Lower lobe of right lung (tissue), 2 donors: ENCODE measurements at places on chromosomes 7 and 10. TPM values are rescaled to one million over a fixed set of nuclear protein-coding genes. Genes with fewer than 3 reads are reported as not detected.
A peak's percentile ranks its signal among the peaks of the same experiment; 100 is the strongest.

GRCh38 chr7:132347123-132347522, 229.1 kb downstream of the PLXNA4 start:
- DNase-seq: no peak
- H3K4me1 ChIP-seq: peaks cover 6% of the 10 kb centered on the region
- H3K36me3 ChIP-seq: no peaks in the 10 kb centered on the region
- no peak overlapping the region for H3K27ac ChIP-seq

Gene FAM13C
- total RNA-seq: 13.9 TPM

DNA sequence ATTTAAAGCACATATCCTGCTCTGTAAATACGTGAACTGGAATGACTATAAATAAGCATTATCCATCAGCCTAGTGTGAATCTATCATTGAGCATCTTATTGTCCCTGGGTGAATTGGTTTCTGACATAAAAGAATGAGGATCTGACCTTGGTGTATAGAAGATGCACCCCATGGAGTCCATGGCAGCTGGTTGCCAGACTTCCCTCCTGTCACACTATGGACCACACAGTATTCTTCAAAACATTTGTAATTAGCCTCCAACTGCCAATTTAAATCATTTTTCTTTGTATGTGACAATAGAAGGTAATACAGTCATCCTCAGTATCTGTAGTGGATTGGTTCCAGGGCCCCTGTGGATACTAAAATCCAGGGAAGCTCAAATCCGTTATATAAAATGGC, 238.1 kb upstream of the ZWINT start:
- no peak for DNase-seq
- H3K4me3 ChIP-seq: no peak overlapping the region
- H3K36me3 ChIP-seq: no peaks in the 10 kb centered on the region
- no peaks in the 10 kb centered on the region for H3K4me1 ChIP-seq
- no peaks in the 10 kb centered on the region for H3K27me3 ChIP-seq
- no peak overlapping the region for H3K27ac ChIP-seq

- H3K4me3 ChIP-seq: no peak overlapping the region
- DNase-seq: no peak
These were observed 58.8 kb downstream of the CACNA2D1 start for GRCh38 chr7:82384779-82385178.

- no peak overlapping the region for H3K27ac ChIP-seq
- no peak for DNase-seq
- no peak overlapping the region for H3K4me3 ChIP-seq
- no peaks in the 10 kb centered on the region for H3K4me1 ChIP-seq
- no peaks in the 10 kb centered on the region for H3K27me3 ChIP-seq
These were observed 176.4 kb downstream of the PPP1R3A start for GRCh38 chr7:113742377-113742776.

DNA sequence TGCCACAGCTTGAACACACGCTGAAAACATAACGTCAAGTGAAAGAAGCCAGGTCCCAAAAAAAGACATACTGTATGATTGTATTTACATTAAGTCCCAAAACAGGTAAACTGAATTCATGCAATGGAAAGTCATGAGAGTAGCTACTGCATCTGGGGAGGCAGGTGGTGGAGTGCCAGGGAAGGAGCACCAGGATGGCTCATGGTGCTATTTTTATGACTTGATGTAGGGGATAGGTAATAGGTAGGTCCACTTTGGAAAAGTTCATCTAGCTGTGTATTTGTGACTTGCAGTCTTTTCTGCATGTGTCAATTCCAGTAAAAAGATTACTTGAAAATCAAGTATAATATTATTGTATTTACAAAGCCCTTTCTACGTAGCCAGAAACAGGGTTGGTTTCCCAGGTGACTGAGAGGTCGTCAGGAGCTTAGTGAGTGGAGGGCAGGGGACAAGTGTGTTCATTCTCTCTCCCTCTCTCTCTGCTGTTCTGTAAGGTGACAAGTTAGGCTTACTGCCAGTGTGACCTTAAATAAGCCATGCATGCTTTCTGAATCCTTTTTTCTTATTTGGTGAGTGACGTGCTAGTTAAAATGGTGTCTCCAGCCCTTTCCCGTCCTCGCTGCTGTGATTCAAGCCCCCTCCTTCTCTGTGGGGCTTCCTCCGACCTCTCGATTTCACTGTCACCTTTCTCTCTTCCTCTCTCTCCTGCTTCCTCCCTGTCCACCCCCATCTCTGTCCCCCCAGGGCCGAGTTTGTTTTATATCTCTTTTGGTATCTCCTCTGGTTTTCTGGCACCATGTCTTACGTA, 9.4 kb upstream of the PRKCQ start:
- no peak overlapping the region for H3K4me3 ChIP-seq
- H3K4me1 ChIP-seq: peaks cover 4% of the 10 kb centered on the region
- DNase-seq: no peak
- no peaks in the 10 kb centered on the region for H3K27me3 ChIP-seq
- no peak overlapping the region for H3K27ac ChIP-seq

- H3K36me3 ChIP-seq: no peaks in the 10 kb centered on the region
- H3K4me1 ChIP-seq: no peaks in the 10 kb centered on the region
- H3K27ac ChIP-seq: no peak overlapping the region
- no peaks in the 10 kb centered on the region for H3K27me3 ChIP-seq
These were observed 29.5 kb downstream of the RAB11FIP2 start for GRCh38 chr10:118017071-118017740.

DNA sequence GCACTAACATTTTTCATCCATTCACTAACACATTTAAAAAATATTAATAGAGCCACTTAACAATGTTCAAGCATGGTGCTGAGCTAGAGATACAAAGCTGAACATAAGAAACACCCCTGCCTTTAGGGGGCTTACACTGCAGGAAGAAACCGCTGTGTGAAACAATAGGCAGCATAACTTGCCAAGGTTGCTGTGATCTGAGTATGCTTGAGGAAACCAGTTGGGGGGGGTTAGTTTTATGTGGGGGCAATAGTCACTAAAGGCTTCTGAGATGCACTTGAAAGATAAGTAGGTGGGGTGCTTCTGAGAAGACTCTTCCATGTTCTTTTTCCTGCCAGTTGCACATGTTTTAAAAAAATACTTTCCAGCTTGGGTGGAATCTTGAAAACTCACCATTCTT, 2.8 kb downstream of the RBM17 start:
- no peaks in the 10 kb centered on the region for H3K36me3 ChIP-seq
- H3K27me3 ChIP-seq: no peaks in the 10 kb centered on the region
- H3K27ac ChIP-seq: no peak overlapping the region
- H3K4me1 ChIP-seq: peaks cover 83% of the 10 kb centered on the region
- H3K4me3 ChIP-seq: no peak overlapping the region

GRCh38 chr10:89634637-89635036, 10.4 kb downstream of the PANK1 start:
- H3K4me3 ChIP-seq: no peak overlapping the region
- H3K27ac ChIP-seq: no peak overlapping the region
- no peaks in the 10 kb centered on the region for H3K27me3 ChIP-seq
- H3K36me3 ChIP-seq: no peaks in the 10 kb centered on the region
- no peak for DNase-seq

DNA sequence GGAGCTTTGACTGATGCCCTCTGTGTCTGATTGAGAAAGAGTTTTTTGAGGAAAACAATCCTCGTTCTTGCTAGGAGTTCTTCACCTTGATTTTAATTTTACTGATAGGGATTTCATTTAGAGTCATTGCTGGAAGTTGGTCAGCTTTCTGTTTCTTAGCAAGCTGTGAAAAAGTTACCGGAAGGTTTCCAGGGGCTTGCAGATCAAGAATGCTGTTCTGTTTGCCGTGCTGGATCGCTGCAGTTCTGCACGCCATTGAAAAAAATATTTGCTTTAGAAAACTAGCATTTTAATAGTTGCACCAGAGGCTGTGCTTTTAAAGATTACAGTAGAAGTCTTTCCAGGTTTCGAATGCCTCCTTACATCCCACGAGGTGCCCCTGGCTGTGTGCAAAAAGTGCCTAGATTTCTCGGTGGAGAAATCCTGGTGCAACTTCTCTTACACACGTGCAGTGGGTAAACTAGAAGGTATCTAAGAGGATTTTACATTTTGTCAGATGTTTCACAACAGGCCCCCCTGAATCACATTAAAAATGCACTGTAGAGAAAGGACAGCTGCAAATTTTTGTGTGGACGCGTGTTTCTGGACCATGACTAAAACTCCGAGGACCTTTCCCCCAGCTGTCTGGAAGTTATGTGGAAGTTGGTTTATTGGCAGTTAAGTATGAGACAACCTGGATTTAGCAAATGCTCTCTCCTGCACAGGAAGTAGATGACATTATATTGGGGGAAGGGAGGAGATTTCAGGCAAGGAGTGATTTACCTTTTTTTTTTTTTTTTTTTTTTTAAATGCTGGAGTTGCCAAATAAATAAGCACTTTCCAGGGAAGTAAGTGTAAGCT, 5.8 kb downstream of the TCF7L2 start:
- no peaks in the 10 kb centered on the region for H3K27me3 ChIP-seq
- DNase-seq: no peak

Gene SORCS1
- 0.15 TPM for total RNA-seq

DNA sequence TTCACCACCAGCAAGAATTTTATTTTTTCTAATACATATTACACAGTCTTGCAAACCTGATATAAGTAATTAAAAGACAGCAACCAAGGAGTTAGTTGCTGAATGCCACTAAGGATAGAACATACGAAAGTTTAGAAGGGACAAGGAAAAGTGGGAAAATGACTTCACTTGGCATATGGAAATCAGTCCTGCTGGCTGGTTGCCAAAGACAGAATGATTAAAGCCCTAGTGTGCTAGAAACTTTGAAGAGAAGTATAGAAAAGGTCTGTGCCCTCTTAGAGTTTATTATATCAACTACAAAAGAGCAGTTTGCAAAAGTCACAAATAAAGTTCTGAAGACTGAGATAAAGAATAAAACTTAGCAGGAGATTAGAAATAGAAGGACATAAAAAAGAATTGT, 5.8 kb upstream of the YAE1 start:
- no peak for DNase-seq
- no peaks in the 10 kb centered on the region for H3K36me3 ChIP-seq
- no peaks in the 10 kb centered on the region for H3K4me1 ChIP-seq
- H3K27ac ChIP-seq: no peak overlapping the region
- no peak overlapping the region for H3K4me3 ChIP-seq
- H3K27me3 ChIP-seq: no peaks in the 10 kb centered on the region

Gene CH25H
- 4.4 TPM for total RNA-seq

Gene FAM107B
- total RNA-seq: 75.4 TPM

DNA sequence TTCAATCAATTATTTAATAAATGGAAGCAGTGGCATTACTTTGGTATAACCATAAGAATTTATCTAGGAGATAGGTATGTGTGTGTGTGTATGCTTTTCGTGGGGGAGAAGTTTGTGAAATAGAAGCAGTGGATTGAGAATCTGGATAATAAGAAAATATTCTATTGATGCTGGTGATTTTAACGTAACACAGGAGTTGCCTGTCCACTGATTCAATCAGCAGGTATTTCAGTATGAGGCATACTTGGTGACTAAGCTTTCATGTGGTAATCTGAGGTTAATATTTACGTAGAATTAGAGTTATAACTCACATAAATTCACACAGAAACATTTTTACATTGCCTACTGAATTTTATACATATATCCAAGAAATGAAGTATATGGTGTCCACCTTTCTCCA, 568.0 kb downstream of the ZWINT start:
- H3K27ac ChIP-seq: no peak overlapping the region
- no peak overlapping the region for H3K4me3 ChIP-seq
- H3K27me3 ChIP-seq: no peaks in the 10 kb centered on the region

- DNase-seq: peak; percentile 74
- H3K27ac ChIP-seq: peak overlapping the region; percentile 99
- H3K27me3 ChIP-seq: no peaks in the 10 kb centered on the region
- peaks cover 29% of the 10 kb centered on the region for H3K4me1 ChIP-seq
- H3K36me3 ChIP-seq: no peaks in the 10 kb centered on the region
These were observed 1.8 kb downstream of the TNRC18 start for GRCh38 chr7:5421714-5422395.

DNA sequence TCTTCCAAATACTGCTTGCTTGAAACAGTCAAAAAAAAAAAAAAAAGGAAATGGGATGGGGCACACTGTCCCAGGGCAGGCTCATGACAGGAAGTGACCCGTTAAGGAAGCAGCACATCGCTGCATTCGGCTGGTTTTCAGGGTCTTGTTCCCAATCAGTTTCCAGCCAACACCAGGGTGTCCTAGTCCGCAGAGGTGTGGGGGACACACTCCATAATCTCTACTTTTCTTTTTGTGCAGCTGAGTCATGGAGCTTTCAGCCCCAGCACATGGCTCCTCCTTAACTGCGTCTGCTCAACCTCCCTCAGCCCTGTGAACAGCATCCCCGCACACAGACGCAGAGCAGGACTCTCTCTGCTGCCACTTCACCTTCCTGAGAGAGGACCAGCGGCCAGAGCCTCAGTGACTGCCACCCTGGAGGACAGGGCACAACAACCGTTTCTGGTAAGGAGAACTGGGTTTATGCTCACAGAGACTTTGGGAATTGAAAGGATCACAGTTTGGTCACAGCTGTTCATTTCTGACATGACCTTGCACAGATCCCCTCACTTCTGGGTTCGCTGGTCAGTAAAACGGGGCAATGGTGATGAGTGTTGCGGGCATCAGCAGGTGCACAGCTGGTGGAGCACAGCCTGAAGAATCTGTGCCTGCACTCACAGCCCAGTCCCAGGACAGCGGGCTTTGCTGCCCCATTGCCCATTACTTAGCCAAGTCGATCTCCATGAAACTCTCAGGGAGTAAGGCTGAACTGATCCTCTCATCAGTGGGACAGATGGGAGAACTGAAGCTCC, at the start of gene GIMAP5:
TSS of gene GIMAP5 (plus strand) at position 154 of the 791 bp plus-strand sequence. CDS start 3,467 bp downstream, outside the sequence.
- no peak for DNase-seq
- no peaks in the 10 kb centered on the region for H3K27me3 ChIP-seq
- H3K4me3 ChIP-seq: peak within 1 kb of the TSS; percentile 68
- peaks cover 20% of the 10 kb centered on the region for H3K36me3 ChIP-seq

GRCh38 chr7:22667562-22668239, 59.3 kb upstream of the IL6 start:
- no peak overlapping the region for H3K4me3 ChIP-seq
- no peaks in the 10 kb centered on the region for H3K27me3 ChIP-seq
- H3K4me1 ChIP-seq: peaks cover under 1% of the 10 kb centered on the region
- no peak overlapping the region for H3K27ac ChIP-seq
- no peak for DNase-seq
- no peaks in the 10 kb centered on the region for H3K36me3 ChIP-seq

GRCh38 chr7:30776971-30777370, 5.8 kb downstream of the MINDY4 start:
- peaks cover 32% of the 10 kb centered on the region for H3K36me3 ChIP-seq
- no peak for DNase-seq
- H3K4me3 ChIP-seq: no peak overlapping the region
- peaks cover 6% of the 10 kb centered on the region for H3K4me1 ChIP-seq
